ENCODE measurements at places on chromosomes 12 and 14.

DNA sequence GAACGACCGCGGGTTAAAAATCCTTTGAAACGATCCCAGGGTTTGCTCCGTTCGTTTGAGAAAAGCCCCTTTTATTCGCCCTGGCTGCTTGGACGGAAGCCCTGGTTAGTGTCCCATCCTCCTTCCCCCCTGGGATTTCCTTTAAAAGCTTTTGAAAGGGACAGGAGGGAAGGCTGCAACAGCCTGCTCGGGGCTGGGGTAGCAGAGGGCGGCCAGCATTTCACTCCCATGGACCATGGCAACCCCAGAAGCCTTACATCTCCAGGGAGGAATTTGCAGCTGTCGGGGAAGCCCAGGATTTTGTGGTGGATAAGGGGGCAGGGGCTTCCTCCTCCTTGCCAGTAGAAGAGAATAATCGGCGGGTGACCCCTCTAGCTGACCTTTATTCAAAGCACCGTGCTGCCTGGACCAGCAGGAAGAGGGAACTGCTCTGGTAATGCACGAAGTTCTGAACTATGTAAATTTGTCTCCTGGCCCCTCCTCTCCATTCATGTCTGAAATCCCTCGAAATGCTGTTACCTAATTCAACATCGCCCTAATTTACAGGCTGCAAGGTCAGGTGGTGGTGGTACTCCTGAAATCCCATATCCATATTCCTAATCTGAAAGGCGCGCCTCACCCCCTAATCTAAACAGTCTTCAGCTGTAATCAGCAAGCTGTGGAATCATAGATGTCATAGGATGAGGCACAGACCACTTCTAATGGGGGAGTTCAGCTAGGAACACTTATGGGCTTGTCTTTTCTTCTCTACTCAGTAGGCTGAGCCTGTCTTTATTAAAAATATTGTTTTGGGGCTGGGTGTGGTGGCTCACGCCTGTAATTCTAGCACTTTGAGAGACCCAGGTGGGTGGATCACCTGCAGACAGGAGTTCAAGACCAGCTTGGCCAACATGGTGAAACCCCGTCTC lies 1.0 kb upstream of the CLIP1 start:
- no peak for DNase-seq

DNA sequence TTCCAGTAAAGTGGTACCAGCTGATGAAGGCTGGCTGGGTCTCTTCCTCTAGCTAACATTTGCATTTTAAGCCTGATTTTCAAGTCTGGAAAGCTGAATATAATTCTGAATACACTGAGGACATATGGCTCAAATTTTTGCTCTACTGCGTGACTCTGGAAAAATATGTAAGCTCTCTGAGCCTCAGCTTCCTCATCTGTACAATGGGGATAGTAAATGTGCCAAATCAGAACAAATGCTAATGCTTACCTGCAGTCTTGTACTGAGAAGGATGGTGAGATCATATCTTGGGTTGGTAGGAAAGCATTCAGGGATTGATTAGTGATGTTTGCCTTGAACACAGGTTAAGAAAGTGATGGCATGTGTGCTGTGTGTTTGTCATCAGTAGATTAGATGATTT lies 14.6 kb downstream of the HNF1A start:
- DNase-seq: no peak

DNA sequence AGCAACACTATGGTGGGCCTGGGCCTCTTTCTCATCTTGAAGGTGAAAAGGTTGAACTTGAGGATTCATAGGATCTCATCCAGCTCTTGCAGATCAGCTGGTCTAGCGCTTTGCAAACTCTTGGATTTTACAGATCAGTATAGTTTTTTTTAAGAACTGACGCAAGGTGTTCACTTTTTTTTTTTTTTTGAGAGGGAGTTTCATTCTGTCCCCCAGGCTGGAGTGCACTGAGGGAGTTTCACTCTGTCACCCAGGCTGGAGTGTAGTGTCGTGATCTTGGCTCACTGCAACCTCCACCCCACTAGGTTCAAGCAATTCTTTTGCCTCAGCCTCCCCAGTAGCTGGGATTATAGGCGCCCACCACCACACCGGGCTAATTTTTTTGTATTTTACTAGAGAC lies 20.4 kb upstream of the LGMN start:
- no peak for DNase-seq

DNA sequence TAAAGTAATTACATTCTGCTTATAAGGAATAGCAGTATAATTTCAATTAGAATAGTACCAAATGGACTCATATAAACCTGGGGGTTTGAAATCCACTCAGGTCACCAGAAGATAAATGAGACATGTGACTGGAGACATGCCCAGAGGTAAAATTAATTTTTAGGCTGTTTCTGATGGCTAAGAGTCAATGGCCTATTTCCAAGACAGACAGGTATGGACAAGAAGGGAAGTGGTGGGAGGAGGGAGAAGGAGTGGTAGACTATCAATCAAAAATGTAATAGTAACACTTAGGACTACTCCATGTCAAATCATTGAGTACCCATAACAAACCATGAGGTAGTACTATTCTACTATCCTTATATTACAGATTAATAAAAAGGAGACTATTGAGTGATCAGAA lies 544.0 kb downstream of the GALC start:
- no peak for DNase-seq

DNA sequence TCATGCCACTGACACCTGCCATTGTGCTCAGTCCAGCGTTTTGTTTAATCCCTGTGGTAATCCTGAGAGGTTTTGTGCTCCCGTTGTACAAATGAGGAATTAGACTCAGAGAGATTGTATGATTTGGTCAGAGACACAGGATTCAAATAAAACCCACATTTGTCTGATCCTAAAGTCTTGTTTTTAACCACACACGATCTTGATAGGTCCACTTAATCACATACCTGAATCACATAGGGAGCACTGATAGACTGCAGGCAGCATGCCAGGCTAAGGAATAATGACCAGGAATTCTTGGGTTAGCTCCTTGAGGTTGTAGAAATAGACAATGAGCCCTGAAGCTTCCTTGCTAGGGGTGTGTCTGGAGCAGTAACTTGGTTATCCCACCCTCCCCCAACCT lies 202.6 kb upstream of the RGS6 start:
- no peak for DNase-seq

GRCh38 chr12:127393896-127394295 lies 873.1 kb upstream of the TMEM132C start:
- no peak for DNase-seq

DNA sequence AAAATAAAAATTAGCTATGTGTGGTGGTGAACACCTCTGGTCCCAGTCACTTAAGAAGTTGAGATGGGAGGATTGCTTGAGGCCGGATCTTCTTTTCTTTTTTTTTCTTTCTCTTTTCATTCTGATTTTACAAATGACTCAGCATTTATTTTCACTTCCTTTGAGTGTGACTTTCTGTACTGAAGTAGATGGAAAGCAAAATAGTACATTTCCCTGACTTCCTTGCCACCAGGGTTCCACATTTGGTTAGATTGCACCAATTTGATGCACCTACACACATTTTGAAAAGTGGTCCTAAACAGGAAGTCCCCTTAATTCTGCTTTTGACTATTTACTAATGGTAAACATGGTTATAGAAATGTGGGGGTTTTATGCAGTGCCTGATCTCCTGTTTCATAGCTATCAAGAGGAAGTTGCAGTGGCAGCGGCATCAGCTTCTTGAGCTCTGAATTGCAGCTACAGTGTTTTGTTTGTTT lies 13.0 kb upstream of the LEMD3 start:
- no peak for DNase-seq

DNA sequence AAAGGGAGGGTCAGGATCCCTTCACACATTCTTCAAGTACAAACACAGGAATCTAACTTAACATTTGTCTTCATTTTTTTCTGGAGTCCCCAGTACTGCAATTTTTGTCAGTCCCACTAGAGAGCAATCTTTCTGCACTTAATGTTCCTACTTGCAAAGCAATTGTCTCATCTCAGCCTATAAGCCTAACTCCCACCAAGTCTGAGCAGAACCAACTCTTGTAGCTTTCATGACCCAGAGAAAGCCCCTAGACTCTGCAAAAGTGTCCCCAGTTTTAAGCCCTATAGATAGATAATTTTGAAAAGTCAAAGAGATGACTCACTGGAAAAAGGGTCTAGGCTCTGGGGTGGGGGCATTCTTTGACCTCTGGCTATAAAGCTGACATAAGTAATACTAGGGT lies 1.8 kb upstream of the ZBTB39 start:
- DNase-seq: no peak

DNA sequence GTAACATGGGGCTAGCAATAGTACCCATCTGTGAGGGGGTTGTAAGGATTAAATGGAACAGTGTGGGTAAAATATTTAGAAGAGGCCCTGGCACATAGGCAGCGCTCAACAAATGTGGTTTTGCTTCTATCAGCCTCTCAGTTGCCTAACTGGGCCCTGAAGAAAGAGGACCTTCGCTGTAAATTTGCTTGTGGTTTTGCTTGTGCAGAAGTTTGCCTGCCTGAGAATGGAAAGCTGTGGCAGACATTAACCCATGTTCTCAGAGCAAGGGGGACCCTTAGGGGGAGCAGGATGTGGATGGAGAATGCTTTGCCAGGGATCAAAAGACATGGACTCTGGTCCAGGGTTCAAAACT lies 160.1 kb downstream of the BRMS1L start:
- no peak for DNase-seq

DNA sequence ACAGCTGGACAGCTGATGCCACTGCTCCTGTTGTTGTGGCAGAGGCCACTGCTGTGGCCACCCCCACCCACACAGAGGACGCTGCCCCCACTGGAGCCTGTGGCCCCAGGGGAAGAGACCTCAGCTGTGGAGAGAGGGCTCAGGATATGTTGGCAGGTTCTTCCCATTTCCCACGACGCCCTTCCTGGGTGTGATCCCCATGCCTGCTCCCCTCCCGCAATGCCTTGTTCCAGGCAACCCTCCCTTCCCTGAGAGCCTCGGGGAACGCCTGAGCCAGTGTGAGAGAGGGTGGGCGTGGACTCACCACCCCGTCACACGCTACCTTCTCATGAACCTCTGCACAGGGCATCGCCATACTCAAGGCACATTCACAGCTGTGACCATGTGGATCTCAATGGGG lies 5.7 kb upstream of the KRT82 start:
- DNase-seq: no peak

- DNase-seq: no peak
Observed at GRCh38 chr12:46450279-46450748, 77.7 kb upstream of the SLC38A2 start.

- DNase-seq: no peak
Observed at GRCh38 chr14:71749613-71750238, 182.5 kb upstream of the RGS6 start.

DNA sequence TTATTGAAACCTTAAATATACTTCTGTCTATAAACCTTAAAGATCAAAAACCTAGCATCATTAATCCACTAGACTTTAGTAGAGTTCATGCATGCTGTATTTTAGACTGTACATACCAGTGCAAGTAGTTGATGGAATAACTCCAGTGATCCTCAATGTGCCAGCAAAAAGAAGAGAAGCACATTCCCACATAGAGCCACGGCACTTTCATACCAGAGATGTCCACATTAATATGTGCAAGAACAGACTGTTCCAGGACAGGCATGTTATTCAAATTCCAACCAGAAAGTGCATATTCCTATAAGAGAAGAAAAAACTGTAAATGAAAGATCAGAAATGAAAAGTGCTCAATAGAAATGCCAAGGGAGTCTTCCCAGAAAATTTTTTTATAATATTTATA lies 55.0 kb downstream of the KDM5A start:
- no peak for DNase-seq

DNA sequence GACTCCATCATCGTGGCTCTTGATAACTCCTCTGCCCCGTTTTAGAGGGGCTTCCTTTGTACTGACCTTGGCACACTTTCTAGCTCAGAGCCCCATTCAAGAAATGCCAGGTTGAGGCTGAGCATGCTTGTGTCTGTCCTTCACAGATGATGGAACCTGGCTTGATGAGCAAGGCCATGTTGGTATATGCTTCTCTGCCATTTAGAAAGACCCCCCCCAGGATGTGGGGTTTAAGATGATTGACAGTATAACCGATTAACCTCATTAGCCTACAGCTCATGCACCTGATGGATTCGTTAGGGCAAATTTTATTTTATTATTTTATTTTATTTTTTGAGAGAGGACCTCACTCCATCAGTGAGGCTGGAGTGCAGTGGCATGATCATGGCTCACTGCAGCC lies 21.0 kb downstream of the BATF start:
- DNase-seq: no peak

DNA sequence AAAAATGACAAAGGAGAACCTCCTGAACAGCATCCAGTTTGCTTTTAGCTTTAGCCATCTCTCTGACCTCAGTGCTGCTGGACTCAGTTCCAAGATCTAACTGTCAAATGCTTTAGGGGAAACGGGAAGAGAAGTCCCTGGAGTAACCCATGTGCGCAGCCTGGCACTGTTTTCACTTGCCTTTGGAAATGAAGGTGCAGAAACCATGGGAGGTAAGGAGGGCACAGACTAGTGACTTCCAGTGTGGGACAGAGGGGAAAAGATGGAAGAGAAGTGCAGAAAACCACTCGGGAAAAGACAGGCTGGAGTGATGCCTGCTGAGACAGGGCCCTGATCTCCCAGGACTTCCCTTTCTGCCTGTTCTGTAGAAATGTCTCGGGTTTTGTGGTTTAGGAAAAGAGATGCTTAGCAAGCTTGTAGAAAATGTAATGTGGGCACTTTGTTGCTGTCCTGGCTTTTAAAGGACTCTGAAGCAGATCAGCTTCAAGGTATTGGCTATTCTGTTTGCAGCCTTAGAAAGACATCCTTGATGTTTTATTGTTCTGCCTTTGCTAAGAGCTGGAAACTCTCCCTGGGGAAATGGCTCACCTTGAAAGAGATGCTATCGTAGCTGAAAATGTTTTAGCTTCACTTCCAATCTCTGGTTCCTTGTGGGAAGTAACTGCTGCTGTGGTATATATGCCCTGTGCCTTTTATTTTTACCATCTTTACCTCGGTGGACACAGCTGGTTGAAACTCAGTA lies 124.6 kb upstream of the HIF1A start:
- no peak for DNase-seq

- DNase-seq: no peak
Observed at GRCh38 chr14:58216544-58216943, 16.6 kb downstream of the ACTR10 start.

DNA sequence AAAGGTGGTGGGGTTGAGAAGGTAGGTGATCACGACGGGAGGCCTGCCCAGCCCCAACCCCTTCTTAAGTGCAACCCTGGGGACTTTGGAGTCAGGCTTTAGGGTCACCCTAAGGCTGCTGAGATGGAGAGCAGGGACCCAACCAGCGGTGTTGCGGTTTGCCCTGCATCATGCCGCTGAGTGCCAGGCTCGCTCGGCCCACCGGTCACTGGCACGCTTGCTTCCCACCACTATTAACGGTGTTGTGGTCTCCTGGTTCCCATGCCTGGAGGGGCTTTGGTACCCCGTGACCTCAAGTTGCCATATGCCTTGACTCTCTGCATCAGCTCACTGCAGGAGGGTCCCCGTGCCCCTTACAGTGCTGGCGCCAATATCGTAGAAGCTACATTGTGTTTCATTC lies 18.4 kb upstream of the MEG3 start:
- no peak for DNase-seq
